ENCODE measurements at places on chromosomes 7 and 10.

GRCh38 chr7:80876894-80877414 is 41.9 kb downstream of the SEMA3C start:
- no peak for DNase-seq

GRCh38 chr10:119413093-119413453 is 129.4 kb downstream of the RGS10 start:
- no peak for DNase-seq

DNA sequence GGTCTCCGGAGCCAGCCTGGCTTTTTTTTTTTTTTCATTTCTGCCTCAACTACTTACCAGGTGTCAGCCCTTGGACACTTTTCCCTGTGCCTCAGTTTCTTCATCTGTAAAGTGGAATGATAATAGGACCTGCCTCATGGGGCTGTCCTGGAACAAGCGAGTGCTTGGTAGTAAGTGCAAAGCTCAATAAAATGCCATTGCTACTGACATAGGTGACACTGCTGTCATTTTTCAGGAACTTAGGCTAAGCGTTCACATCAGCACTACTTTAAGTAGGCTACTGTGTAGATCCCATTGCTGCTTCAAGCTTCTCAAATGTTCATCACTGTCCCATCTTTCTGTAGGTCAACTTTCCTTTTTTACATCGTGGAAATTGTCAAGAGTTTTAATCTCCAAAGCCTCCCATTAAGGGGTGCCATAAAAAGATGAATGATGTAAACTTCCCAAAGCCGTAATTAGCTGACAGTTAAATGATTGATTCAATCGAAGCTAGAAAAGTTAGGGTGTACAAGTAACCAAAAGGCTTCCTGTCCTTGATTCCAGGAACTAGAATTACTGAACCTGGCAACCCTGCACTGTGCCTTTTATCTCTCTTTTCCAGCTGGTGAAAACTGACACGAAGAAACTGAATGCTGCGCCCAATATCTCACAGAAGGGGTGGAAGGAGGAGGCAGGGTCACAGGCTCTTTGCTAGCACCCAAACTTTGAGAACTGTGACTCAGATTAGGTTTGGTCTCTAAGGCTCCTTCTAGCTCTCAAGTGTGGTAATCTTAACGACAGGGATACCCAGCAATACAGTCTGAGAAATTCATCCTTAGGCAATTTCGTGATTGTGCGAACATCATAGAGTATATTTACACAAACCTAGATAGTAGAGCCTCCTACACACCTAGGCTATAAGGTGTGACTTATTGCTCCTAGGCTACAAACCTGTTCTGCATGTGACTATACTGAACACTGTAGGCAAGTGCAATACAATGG is 861 bp upstream of the USP6NL start:
- no peak for DNase-seq

DNA sequence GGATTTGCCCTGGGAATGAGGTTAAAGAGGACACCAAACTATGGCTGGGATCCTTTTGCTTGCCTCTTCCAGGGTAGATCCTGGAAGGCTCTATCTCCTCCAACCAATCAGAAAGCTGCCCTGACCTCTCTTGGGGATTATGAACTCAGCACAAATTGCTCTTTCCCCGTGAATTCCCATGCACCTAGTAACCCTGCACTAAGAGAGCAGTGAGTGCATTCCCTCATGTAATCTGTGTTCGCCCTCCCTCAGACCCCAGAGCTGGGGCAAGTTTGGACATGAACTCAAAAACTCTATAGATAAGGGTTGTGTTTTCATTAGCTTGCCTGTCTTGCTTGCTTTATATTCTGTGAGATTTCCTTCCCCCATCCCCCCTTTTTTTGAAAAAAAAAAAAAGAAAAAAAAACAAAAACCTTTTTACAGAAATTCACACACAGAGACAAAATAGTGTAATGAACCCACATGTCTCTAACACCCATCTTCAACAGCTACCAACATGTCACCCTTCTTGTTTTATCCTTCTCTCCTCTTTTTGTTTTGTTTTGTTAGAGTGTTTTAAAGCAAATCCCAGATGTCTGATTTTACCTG is 225.5 kb upstream of the TCF7L2 start:
- DNase-seq, result peak; percentile 64

- DNase-seq, result no peak
These were observed 10.5 kb downstream of the TMEM168 start for GRCh38 chr7:112779667-112780066.

GRCh38 chr7:99008921-99009530 is 130.7 kb downstream of the TRRAP start:
- no peak for DNase-seq

DNA sequence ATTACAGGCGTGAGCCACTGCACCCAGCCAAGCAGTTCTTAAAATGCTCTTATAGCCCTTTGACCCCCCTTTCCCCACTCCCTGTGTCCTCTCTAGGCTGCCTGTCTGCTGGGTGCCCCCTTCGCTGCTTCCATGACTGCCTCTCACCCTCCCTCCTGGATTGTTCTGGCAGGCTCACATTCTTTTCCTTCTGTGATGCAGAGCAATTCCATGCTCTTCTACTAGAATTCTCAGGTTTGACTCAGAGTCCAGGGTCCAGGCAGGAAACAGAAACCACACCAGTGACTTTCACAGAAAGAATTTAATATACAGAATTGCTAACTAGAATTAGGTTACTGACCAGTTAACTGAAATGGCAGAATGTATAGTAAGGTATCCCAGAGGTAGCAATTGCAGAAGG is 244.8 kb downstream of the BAMBI start:
- no peak for DNase-seq

DNA sequence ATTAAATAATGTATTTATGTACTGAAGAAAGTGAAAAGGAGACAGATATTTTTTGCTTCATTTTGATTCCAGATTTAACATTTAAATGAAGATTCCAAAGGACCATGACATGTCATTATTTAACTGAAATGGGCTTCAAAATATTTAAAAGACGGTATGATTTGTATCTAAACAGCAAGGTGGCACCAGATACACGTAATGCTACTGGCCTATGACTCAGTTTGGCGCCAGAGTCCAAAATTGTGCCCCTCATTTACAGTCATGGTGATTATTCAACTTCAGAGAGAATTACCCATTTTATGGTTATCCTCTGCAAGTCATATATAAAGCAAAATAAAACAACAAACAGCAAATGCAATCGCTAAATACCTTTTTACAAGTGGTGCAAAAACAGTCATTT is 94.5 kb downstream of the ETV1 start:
- DNase-seq, result no peak

GRCh38 chr10:104657036-104657435 is 15.9 kb downstream of the SORCS3 start:
- DNase-seq, result no peak

- DNase-seq, result no peak
These were observed 92.3 kb downstream of the TNS3 start for GRCh38 chr7:47489624-47490023.

- no peak for DNase-seq
These were observed 200.9 kb upstream of the AOAH start for GRCh38 chr7:36925207-36925606.

- DNase-seq, result no peak
These were observed 305.9 kb upstream of the RNF32 start for GRCh38 chr7:156334636-156335035.

DNA sequence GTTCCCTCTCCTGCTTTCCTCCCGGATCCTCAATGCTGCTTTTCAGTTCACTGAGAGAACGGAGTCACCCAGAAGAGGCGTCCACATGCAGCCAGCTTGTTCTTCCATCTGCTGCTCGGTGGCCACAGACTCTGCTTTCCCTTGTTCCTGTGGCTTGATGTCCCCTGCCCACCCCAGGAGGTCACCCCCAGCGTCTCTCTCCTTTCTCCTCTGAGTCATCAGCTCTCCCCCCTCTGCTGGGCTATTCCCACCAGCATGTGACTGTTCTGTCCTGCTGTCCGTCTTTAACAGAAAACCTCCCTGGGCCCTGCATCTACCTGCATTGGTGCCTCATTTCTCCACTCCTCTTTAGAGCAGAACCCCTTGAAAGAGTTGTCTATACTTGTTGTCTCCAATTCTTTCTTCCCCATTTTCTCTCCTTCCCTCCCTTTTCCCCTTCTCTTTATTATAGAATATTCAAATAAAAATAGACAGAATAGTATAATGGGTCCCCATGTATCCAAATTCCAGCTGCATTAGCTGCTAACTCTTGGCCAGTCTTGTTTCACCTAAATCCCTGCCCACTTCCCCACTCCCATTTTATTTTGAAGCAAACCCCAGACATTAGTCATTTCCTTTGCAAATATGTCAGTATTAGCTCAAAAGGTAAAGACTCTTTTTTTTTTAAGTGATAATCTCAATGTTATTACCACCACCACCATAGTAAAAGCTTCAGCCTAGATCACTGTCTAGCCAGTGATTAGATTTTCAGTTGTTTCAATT is 4.1 kb downstream of the ZNF282 start:
- DNase-seq, result no peak

DNA sequence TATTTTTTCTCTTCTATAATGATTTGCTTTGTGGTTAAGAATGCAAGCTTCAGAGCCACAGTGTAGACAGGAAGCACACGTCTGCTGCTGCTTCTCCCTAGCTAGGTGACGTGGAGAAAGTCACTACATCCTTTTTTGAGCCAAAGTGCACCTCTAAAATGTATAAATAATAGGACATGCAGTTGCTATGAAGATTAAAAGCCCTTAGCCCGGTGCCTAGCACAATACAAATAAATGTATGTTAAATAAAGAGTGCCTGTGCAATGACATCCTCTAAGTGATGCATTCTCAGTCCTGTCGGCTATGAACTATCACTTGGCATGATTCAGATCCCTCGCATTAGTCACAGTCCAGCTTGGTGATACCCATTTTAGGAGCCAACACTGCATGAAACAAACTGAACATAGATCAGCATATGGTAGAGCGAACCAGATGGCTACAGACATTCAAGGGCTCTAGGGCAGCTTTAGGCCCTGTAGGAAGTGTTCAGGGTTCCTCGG is 4.8 kb upstream of the TRDMT1 start:
- DNase-seq, result peak; percentile 52

GRCh38 chr7:123533929-123534382 is 439 bp downstream of the IQUB start:
- DNase-seq, result no peak

GRCh38 chr10:88652616-88653015 is 11.6 kb upstream of the LIPF start:
- no peak for DNase-seq

DNA sequence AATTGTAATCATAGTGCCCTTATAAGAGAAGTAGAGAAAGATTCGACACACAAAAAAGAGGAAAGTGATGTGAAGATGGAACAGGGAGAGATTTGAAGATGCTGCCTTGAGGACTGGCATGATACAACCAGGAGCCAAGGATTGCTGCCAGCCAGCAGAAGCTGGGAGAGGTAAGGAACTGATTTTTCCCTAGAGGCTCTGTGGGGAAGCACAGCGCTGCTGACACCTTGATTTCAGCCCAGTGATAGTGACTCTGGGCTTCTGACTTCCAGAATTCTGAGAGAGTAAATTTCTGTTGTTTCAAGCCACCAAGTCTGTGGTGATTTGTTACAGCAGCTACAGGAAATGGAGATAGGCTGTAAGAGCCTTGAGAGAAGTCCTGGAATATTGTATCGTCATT is 98.2 kb downstream of the RAB11FIP2 start:
- DNase-seq, result no peak

- no peak for DNase-seq
These were observed 2.4 kb upstream of the ITPRIP start for GRCh38 chr10:104340641-104341040.

GRCh38 chr10:70274643-70275042 is 9.2 kb downstream of the NPFFR1 start:
- DNase-seq, result no peak

DNA sequence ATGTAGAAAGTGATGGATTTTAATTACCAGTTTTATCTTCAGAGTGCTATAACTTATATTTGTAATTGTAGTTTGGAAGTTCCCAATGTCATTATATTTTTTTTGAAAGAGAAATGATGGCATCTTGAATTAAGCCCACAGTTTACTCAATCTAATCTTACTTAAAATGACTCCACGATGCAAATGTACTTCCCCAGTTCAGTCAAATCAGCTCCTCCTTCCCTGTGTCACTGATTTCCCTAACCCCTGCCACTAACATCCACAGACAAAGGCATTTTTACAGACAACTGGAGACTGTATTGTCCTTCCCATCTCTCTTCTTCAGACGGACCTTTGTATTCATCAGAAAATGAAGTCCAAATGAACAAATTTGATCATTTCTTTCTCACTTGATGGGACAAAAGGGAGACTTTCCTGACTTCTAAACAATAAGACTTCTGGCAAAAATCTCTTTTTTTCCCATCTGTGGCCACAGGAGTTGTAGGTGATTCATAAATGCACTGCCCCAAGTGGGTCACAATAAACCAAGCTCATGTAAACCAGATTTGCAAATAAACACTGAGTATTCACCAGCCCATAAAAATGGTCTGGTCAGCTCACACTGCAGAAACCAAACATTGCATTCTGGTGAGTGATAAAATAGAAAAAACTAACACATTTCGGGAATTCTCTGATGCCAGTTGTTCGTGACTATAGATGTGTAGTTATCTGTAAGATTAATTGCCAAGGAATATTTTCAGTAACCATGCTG is 162.9 kb downstream of the FANK1 start:
- no peak for DNase-seq

DNA sequence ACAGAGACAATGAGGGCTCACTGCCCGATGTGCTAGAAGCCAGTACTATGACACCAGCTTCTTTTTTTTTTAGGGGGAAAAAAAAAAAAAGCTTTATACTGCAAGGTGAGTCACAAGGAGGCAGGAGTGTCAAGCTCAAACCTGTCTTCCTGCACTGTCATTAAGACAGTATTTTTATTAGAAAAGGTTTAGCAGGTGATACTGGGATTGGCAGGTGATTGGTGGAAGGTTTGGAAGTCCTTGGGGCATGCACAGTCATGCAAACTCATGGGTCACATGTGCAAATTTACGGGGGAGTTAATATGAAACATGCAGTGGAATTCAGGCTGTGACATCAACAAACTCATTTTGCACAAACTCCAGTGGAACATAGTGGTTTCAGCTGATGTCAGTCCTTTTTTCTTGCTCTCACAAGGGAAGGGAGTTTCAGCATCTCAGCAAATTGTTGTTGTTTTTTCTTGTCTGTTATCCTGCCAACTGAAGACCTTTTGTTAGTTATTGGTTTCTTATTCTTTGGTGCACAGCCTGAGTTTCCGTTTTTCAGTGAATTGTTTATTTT is 530.6 kb downstream of the ANKRD7 start:
- no peak for DNase-seq

DNA sequence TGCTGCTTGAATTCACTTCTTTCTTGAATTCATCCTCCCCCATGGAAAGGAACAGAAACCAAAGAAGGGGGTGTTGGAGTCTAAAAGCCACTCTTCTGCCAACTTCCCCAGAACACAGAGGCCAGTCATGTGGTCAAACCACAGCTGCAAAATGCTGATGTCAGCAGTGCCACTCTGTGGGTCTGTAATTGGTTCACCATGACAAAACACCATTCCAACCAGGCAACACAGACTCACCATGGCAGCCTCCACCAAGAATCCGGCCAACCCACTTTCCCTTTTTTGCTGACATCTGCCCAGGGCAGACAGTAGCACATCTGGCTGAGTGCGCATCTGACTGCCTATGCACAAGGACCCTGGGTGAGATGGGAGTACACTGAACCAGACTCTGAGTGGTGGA is 16.8 kb downstream of the OSBPL3 start:
- peak; percentile 28 for DNase-seq

GRCh38 chr10:60652628-60653027 is 125.7 kb upstream of the CDK1 start:
- DNase-seq, result no peak

GRCh38 chr10:62352356-62352970 is 21.7 kb upstream of the ZNF365 start:
- no peak for DNase-seq
